ENCODE measurements at places on chromosomes 7 and 10.

- no peak for DNase-seq
Measured at GRCh38 chr10:30818854-30819253, 189.3 kb upstream of the LYZL2 start.

- no peak for DNase-seq
Measured at GRCh38 chr7:79652619-79653018, 199.2 kb upstream of the MAGI2 start.

- DNase-seq, result no peak
Measured at GRCh38 chr10:3516234-3516922, 268.6 kb downstream of the KLF6 start.

GRCh38 chr7:107890493-107890961, 456 bp upstream of the DLD start:
- DNase-seq, result no peak

GRCh38 chr7:70695795-70696083, 436.2 kb upstream of the GALNT17 start:
- DNase-seq, result no peak

DNA sequence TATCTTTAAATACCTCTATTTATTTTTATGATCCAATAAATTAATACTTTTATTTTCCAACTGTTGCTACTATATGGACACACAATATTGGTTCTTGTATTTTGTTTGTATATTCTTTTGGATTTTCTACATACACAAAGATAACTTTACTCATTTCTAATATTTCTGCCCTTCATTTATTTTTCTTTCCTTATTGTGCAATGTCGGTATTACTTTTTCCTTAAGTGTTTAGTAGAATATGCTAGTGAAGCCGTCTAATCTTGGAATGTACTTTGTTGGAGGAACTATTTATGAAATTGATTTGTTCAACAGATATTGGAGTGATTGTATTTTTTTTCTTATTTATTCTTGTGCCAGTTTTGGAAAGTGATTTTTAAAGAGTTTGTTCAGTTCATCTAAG, 94.0 kb downstream of the ORC5 start:
- no peak for DNase-seq

DNA sequence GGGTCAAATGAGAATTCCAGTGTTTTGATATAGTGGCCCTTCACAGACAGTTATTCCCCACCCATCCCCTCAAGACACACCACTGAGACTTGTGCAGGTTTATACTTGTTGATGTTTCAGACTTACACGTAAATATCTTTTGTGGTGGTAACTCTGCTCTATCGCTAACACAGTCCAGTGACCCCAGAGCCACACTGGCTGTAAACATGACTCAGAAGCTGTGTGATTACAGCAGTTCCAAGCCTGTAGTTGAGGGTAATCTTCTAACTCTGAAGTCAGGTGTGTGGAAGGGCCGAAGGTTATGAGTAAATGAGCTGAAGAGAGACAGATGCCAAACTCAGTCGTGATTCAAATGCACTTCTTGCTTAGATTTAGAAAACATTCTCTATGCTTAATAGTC, 19.4 kb downstream of the NOBOX start:
- no peak for DNase-seq

DNA sequence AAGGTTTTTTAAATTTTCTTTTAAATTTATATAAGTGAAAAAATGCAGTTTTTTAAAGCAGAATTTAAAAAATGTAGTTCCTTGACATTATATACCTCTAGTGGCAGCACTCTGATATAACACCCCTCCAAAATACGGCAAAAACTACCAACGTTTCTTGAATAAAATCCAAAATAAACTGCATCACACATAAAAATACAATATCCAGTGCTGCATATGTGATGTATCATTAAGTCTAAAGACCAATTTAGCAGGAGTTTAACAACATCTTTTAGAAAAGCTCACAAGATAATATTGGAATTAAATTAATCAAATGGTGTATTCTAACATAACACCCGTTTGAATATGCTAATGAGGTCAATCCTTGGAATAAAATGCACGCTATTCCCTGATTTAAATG, 1.4 kb downstream of the TCERG1L start:
- DNase-seq, result no peak

GRCh38 chr7:28782362-28782761, 175.8 kb downstream of the TRIL start:
- no peak for DNase-seq

- DNase-seq, result no peak
Measured at GRCh38 chr7:120813546-120814252, 44.2 kb downstream of the TSPAN12 start.

DNA sequence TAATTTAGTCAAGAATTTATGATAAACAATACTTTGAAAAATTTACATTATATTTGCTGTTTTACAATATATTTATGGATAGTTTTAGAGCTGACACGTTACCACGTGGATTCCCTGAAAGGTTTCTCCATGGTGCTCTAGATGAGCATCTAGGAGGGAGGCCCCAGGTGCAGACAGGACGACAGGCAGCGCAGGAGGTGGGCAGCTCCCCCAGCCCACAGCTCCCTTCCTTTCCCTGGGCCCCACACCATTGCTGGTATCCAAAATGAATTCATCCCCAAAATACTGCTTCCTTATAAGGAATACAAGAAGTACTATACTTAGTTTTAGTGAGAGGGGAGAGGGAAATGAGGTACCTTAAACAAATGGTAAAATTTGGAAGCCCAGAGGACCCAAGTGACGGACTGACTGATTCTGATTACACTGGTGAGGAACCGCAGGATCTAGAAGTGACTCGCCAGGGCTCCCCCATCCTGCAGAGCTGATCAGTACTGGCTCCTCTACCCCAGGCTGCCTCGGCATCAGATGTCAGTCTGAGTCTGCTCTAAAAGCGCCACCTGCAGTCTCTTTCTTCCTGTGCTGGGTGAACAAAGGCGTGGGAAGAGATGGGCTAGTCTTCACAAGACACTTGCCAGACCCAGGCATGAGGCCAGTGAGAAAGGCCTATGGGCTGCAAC, 89.2 kb downstream of the DLG5 start:
- peak; percentile 53 for DNase-seq

GRCh38 chr7:150481186-150481920, 30.9 kb downstream of the GIMAP8 start:
- no peak for DNase-seq

DNA sequence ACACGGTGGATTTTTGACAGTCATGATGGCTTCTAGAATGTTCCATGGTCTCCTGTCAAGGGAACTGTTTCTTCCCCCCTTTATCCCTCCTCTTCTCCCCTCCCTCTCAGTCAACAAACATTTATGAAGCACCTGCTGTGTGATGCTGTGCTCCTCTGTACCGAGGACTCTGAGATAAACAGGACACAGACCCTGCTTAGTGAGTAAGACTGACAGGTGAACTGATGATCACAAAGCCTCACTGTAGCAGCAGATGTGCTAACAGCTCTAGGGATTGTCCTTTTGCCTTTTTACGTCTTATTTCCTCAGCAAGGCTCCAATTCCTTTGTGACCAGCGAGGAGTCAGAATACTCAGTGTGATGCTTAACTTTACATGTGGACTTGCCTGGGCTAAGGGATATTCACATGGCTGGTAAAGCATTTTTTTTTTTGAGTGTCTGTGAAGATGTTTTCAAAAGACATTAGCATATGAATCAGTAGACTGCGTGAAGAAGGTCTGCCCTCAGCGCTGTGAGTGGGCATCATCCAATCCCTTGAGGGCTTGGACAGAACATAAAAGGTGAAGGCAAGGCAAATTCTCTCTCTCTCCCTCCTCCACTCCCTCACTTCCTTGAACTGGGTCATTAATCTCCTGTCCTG, 170.1 kb downstream of the ADRA2A start:
- no peak for DNase-seq

GRCh38 chr10:10685566-10685965, 332.1 kb upstream of the CELF2 start:
- no peak for DNase-seq

DNA sequence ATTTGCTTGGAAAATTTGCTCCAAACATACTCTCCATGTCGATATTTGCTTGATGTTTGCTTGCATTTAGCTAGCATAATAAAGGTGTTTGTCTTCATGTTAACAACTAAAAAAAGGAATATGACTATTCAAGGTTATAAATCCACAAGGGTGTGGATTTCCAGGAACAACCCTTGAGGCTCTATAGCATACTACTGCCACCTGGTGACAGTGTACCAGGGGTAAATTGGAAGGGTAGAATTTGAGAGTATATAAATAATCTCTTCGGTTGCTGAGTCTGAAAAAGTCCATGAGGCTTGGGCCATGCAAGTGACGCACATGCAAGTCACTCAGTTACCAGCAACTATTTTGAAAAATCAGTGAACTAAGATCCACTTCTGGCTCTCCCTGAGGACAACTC, 68.4 kb downstream of the SLIT1 start:
- no peak for DNase-seq

DNA sequence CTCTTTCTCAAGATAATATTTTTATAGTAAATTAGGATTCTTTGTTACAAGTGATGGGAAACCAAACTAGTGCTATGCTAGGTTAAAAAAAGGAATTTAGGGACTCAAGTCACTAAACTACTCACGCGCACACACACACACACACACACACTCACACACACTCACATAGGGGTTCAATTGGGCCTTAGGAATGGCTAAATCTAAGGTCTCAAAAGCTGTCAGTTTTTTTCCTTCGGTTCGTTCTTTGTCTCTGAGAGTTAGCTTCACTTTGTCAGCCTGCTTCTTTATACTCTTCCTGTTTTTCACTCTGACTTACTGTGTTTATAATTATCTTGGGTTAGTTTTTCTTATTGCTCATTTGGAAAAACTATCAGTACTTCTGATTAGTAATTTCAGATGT, 138.9 kb downstream of the ADK start:
- no peak for DNase-seq

DNA sequence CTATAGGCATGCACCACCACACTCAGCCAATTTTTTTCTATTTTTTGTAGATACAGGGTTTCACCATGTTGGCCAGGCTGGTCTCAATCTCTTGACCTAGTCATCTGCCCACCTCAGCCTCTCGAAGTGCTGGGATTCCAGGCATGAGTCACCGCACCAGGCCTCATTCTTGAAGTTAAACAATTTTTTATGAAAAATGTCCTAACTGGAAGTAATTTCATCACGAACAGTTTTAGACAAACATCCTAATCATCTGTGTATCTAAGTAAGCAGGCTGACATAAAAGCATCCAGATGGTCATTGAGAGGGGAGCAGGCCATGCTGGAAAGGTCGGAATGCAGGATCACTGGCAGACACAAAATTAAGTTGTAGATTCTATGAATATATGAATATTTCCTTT, 269.1 kb downstream of the ZMYND11 start:
- no peak for DNase-seq

GRCh38 chr7:46009211-46009610, 88.1 kb upstream of the IGFBP3 start:
- no peak for DNase-seq

DNA sequence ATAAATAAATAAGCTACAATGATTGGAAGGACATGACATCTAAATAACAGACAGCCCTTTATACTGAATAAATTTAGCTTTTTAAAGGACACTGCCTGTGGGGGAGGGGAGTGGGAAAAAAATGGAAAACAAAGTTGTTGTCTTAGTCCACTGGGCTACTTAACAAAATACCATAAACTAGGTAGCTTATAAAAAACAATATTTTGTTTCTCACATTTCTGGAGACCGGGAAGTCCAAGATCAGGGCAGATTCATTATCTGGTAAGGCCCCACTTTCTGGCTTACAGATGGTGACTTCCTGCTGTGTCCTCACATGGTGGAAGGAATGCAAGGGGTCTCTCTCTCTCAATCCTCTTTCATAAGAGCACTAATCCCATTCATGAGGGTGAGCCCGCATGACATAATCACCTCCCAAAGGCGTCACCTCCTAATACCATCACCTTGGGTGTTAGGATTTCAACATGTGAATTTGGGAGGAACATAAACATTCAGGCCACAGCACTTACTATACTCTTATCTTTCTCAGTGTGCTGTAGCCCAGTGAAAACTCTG, 43.0 kb downstream of the DNAJC12 start:
- no peak for DNase-seq

DNA sequence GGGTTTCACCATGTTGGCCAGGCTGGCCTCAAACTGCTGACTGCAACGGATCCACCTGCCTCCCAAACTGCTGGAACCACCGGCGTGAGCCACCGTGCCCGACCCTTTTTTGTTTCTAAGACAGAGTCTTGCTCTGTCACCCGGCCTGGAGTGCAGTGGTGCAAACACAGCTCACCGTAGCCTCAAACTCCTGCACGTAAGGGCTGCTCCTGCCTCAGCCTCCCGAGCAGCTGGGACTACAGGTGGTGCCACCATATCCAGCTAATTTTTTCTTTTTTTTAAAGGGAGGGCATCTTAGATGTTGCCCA, 36.4 kb downstream of the ADAP1 start:
- DNase-seq, result no peak

DNA sequence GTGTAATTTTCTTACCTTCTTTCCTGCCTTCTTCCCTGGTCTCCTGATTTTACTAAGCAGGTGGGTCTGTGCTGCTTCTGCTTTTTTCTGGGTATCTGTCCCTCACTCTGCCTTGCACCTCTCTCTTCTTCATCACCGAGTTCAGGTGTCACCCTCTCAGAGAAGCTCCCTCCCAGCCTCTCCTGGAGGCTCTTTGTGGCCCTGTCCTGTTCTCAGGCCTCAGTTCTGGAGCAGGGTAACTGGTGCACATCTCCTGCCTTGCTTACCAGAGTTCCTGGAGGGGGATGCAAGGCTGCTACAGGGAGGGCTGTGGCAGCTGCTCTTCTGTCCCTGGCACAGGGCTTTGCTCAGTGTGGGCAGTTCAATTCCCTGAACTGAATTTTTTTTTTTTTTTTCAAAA, 66.1 kb downstream of the RBM33 start:
- DNase-seq, result no peak

- no peak for DNase-seq
Measured at GRCh38 chr7:138784692-138785091, 13.1 kb upstream of the TMEM213 start.

DNA sequence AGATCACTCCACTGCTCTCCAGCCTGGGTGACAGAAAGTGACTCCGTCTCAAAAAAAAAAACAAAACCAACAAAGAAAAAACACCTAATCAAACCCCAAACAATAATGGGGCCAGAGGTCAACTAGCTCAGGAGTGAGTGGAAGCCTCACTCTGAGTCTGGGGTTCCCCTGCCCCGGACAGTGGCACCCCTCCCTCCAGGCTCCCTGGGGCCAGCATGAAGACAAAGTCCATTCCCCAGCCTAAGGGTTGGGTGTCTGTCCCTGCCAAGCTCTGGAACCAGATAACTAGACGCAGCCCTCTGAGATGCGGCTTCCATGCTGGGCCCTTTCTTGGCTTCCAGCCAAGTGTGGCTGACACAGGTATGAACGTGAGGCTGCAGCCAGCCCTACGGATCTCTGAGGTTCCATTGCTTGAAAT, 1.7 kb upstream of the FUOM start:
- DNase-seq, result no peak

- no peak for DNase-seq
Measured at GRCh38 chr7:132899833-132900232, 182.1 kb downstream of the CHCHD3 start.

- no peak for DNase-seq
Measured at GRCh38 chr7:25006276-25006675, 26.3 kb upstream of the OSBPL3 start.

All from stimulated activated CD4-positive, alpha-beta T cell treated with anti-CD3 and anti-CD28 coated beads, Interleukin-4, amount 100 ng/mL, for 1 hour (primary cell).